ENCODE measurements at places on chromosomes 11 and 22.

- no peak for DNase-seq
Observed at GRCh38 chr11:31414338-31414737, 44.7 kb downstream of the DNAJC24 start.

- DNase-seq, result no peak
Observed at GRCh38 chr11:10490032-10490397, 35.0 kb downstream of the AMPD3 start.

- no peak for DNase-seq
Observed at GRCh38 chr11:30147293-30147692, 83.5 kb upstream of the FSHB start.

DNA sequence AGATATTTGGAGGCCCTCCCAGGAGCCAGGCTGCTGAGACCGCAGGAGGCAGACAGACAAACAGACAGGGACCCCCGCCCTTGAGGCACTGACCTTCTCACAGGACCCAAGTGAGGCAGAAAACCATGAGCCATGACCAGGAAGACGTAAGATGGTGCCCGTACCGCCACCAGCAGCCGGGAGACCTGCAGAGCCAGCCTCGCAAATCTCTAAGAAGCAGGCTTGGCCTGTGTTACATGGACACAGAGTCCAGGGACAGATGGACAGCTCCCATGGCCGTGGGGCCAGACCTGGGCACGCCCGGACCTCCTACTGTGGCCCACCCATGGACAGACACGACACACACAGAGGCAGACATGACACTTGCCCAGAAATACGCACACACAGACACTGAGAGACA lies 30.7 kb upstream of the TOLLIP start:
- no peak for DNase-seq

GRCh38 chr22:45420539-45420938 lies 7.0 kb downstream of the RIBC2 start:
- DNase-seq, result no peak

DNA sequence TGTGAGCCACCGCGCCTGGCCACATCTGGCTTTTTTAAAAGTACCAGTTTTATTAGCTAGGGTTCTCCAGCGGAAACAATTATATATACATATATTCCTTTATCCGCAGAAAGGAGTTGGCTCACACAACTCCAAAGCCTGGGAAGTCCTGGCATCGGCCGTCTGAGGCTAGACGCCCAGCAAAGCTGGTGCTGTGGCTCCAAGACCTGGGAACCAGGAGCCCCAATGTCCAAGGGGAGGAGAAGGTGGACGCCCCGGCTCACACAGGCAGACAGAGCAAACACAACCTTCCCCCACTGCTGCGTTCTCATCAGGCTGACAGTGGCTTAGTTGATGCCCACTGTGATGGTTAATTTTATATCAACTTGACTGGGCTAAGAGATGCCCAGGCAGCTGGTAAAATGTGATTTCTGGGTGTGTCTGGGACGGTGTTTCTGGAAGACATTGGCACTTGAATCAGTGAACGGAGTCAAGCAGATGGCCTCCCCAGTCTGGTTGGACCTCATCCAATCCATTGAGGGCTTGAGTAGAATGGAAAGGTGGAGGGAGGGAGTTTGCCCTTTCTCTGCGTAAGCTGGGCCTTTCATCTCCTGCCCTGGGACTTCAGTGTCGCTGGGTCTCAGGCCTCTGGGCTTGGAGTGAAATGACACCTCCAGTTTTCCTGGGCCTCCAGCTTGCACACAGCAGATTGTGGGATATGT lies 904.4 kb downstream of the BRD1 start:
- no peak for DNase-seq

DNA sequence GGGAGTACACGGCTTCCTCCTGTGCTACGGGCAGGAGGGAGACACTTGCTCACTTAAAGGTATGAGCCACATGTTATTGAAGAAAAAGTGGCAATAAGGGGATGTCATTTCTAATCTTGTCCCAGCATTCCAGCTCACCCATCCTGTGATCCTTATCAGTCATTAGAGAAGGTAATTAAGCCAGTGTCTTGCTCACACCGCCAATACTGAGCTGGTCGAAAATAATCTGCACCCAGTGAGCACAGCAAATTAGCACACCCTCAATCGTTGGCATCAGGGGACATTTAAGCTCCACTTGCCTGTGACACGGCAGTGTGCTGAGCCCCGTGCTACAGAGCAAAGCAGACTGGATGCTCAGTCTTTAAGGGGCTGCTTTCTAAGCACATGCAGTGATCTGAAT lies 510.7 kb downstream of the OPCML start:
- DNase-seq, result no peak

DNA sequence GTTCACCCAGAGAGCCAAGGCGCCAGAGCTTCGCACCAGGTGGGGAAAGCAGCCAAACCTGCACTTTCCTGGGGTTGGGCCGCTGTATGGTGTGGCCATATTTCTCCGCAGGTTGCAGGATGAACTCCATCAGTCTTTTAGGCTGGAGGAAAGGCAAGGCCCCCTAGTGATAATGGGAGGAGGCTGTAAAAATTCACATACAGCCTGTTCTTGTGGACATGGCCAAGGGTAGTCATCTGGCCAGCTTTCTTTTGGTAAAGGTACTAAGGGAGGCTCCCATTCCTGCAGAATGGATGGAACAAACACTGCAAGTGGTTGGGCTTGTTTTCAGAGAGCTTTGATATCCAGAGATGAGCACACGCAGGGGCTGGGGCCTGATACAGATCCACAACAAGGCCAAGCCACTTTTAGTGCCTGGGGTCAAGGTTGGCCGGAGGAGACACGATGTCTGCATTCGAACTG lies 29.6 kb downstream of the C22orf31 start:
- DNase-seq, result no peak

DNA sequence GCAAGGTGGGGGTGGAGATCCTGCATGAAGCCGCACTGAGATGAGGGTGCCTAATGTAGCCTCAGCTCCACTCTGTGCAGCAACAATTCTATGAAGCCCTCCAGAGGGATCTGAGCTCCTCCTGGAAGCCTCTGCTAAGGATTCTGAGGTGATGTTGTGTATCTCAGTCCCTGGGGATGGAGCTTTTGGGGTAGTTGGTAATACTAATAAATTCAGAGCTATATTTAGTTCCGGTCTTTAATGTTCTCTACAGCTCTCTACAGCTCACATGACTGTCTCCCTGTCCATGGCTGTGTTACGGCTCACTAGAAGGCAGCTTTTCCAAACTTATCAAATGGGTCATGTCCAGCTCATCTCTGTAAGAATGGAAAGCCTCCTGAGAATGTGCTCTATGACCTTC lies 93.4 kb downstream of the ISX start:
- DNase-seq, result no peak

DNA sequence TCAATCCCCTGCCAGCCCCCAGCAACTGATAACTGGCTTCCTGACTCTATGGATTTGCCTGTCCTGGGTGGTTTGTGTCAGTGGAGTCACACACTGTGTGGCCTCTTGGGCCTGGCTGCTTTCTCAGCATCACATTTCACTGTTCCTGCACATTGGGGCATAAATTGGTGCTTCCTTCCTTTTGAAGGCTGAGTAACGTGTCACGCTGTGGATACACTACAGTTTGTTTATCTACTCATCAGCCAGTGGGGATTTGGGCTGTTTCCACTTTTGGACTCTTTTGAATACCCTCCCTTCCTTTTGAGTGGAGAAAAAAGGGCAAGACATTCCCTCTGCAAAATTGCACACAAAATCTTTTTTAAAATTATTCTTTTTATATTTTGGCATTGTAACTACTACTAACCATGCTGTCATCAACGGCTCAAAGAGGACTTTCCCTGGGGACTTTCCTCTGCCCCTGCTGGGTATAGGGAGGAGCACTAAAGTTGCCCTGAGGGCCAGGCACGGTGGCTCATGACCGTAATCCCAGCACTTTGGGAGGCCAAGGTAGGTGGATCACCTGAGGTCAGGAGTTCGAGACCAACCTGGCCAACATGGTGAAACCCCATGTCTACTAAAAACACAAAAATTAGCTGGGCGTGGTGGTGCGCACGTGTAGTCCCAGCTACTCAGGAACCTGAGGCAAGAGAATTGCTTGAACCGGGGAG lies 7.8 kb upstream of the CELSR1 start:
- no peak for DNase-seq

DNA sequence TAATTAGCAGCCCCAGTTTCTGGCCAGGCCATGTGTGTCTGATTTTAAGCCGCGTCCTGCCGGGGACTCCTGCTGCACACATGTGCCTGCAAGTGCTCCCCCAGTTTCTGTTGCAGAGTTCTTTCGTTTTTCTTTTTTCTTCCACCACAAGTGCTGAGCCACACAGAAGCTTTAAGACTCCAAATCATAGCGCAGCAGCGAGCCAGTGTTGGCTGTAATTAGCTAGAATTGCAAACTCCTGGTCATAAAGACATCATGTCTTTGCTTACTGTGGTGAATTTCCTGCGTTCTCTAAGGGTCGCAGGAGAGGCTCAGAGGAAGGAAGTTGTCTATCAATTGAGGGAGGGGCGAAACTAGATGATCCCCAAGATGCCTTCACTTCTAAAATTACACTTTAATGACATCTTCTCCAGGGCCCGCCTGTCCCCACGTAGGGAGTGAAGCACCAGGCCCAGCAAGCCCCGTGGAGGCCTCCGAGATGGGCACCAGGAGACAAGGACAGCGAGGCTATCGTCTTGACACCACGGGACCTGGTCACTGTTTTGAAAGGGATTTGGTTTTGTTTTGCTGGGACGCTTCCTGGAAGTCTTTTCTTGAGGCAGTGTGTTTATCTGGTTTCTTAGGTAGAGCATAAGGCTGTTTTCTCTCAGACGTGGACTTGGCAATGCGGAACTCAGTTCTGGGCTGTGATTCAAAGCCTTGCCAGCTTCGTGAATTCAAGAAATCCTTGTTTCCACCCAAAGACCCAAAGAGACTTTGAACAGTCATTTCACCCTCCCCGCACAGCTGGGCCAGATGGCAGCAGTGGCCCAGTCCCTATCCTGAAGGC lies 71.8 kb downstream of the UBASH3B start:
- DNase-seq, result no peak

DNA sequence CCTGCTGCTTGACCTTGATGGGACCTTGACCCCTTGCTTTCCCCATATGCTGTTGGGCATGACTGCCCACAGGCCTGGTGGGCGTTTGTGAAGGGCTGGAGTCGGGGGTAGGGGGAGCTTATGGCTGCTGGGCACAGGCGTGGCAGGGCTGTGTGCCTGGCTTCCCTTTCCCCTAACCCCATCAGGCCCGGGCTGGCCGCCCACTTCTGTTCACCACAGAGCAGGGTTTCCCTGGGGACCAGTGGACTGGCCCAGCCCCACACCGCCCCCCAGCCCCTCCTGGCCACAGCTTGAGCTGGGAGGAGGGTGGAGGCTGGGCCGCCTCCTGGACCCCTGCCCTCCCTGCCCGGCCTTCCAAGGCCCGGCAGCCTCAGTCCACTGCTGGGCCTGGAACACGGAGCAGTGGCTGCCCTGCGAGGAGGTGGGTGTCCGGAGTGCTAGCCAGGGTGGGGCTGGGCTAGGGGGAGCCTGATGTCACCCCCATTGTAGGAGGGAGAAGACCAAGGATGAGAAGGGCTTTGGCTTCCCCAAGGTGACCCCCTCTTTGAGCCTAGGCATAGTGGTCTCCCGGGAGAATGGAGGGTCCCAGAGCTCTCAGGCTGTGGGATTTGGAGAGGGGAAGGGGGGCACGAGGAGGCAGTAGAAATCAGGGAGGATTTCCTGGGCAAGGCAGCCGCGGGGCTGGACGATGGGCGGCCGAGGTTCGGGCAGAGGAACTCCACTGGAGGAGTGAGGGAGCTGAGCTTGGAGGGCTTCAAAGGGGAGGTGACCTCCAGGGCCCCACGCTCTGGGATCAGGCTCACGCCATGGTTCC lies at the start of gene AIFM3:
AIFM3 (plus strand) TSS at position 373 of the 814 bp plus-strand sequence. CDS start 690 bp downstream, outside the sequence.
- no peak for DNase-seq

- no peak for DNase-seq
Observed at GRCh38 chr22:37526376-37526775, 7.2 kb upstream of the CARD10 start.

DNA sequence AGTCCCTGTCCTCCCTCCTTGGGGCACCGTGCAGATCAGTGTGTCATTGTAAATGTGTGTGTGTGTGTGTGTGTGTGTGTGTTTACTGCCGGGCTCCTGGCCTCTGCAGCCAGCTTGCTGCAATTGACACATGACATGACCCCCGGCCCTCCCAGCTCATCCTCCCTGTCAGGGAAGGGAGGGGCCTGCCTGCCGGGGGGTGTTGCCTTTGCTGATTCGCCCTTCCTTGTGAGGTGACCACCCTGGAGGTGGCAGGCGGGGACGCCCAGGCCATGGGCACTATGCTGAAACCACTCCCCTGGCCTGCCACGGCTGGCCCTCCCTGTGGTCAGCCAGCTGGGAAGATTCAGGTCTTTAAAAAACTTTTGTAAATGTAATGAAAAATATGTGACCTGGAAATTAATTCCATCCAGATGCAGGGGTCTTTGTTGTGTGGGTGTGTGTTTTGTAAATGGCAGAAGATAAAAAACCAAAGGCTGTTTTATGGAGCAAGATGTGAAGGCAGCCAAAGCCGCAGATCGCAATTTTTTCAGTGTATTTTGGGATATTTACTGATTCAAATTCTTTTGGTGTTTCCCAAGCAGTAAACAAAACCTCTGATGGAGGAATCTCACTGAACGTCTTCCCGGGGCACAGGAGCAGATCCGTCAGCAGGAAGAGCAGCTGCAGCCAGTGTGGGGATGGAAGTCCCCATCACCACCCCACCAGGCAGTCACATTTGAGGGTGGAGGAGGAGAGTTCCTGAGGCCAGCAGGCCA lies 23.2 kb downstream of the SHISAL1 start:
- peak; percentile 68 for DNase-seq

DNA sequence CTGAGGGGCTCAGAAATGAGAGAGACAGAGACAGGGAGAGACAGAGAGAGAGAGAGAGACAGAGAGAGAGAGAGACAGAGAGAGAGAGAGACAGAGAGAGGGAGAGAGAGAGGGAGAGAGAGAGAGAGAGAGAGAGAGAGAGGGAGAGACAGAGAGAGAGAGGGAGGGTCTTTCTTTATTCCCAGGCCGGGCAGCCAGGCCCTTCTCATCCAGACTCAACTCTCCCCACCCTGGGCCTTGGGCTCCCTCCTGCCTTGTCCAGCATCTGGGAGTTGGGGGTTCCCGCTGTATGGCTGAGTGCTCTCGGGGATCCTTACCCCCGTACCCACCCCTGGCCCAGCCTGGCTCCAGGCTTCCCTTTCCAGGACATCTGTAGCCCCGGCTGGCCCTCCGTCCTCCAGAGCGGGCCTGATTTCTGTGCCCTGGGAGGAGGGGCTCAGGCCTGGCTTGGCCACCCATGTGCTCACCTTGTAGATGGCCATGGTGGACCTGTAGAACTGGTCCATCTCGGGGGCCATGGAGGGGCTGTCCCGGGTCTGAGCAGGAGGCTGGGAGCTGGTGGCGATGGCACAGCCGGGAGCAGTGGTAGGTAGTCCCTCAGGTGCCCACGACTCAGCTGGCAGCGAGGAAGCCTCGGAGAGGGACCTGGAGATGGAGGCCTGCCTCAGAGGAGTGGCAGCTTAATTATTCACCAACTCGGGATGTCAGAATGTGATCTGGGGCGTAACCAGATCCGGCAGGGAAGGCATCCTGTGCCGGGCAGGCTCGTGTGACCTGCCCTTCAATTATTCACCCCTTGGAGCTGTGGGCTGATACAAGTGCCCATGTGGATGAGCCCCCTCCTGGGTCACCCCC lies at the start of gene BAIAP2L2:
BAIAP2L2 (minus strand) TSS at position 677 of the 855 bp plus-strand sequence; CDS start at position 518, 159 bp downstream.
- DNase-seq, result no peak
